ENCODE measurements at places on chromosomes 12 and 14.

- DNase-seq: no peak
Measured at GRCh38 chr12:99131751-99132199, 486.7 kb downstream of the APAF1 start.

GRCh38 chr12:40168868-40169267 is 55.9 kb upstream of the LRRK2 start:
- no peak for DNase-seq

DNA sequence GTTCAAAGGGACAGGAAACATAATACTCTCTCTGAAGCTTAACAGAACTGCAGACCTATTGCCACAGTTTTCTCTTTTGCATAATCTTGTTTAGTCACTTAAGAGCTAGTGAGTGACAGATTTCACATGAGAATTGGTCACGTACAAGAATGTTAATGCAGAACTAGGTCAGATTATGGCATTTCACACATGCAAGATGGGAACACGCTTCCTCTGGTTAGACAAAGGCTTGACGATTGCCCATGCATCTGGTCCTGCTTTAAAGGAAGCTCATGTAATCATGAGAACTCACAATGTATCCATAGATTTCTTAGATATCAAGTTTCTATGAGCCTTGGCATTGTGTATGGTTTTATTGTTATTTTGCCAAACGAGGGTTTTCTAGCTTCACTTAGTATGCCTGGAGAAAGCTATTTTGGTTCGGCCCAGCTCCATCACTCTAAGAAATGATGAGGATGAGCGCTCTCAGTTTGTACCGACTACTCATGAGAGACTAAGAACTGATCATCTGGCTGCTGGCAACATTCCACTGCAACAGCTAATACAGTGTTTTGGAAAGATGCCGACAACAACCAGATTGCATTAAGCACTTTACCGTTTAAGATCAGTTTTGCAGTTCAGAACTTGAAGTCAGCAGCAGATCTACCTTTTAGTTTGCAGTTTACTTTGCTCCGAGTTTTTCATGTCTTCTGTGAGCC is 380.0 kb downstream of the DIO2 start:
- DNase-seq: no peak

- DNase-seq: no peak
Measured at GRCh38 chr12:38328306-38328895, 11.8 kb downstream of the ALG10B start.

DNA sequence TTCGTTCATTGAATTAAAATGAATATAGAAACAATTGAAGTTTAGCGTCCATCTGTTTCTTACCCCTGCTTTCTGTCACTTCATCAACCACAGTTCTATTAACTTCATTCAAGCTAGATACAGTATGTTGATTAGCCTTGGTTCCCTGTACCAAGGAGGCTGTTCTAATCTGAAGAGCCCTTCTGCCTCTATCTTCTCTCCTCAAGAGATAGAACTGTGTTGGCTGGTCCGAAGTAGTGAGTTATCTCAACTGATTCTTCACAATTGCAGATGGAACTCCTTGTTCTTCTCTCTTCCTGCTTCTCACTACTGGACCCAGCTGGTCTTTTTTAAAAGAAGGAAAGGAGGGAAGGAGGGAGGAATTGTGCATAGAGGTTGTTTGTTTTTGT is 82.1 kb upstream of the TRAF3 start:
- no peak for DNase-seq

- no peak for DNase-seq
Measured at GRCh38 chr14:37813732-37814131, 218.3 kb downstream of the TTC6 start.
